ENCODE measurements at places on chromosomes 11 and 22.

DNA sequence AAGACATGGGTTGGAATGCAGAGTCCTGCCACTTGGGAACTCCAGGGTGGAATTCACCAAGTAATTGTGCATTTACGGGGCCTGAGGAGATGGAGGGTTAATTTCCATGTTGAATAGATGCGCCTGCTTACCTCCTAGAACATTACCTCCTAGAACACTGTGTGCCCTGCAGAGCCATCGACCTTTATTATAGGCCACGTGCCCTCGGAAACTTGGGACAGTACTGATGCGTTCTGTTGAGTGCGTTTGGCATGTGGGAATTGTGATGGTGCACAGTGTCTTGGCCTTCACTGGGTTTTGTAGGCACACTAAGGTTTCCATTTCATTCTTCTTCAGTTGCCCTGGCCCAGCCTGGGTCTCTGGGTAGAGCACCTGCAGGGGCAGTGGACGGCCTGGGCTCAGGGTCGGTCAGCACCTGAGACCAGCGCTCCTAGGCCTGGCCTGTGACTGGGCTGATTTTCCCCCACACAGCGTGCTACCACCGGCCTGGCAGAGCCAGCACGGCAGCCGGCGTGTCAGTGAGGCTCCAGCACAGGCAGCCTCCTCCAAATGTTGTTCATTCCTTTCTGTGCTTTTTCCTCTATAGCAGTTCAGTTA, 12.7 kb downstream of the TRMU start:
- DNase-seq = no peak

- DNase-seq = peak; percentile 76
Observed at GRCh38 chr11:33476945-33477606, 219.9 kb downstream of the HIPK3 start.

GRCh38 chr22:30436196-30436595, 10.6 kb downstream of the MTFP1 start:
- no peak for DNase-seq

DNA sequence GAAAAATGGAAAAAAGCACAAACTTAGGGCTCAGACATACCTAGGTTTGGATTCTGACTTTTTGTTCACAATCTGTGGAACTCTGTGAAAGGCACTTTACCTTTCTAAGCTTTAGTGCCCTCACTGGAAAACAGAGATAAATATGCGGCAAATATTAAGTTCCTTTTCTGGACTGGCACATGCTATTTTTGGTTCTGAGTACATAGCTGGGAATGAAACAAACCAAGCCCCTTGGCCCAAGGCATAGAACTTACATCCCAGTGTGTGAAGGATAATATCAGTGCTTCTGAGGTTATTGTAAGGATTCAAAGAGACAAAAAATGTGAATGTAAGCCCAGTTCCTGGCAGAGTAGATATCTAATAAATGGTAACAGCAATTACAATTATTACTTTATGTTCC, 227.5 kb downstream of the ADAMTS15 start:
- DNase-seq = no peak

GRCh38 chr22:36991206-36991605, 28.0 kb downstream of the TST start:
- no peak for DNase-seq

DNA sequence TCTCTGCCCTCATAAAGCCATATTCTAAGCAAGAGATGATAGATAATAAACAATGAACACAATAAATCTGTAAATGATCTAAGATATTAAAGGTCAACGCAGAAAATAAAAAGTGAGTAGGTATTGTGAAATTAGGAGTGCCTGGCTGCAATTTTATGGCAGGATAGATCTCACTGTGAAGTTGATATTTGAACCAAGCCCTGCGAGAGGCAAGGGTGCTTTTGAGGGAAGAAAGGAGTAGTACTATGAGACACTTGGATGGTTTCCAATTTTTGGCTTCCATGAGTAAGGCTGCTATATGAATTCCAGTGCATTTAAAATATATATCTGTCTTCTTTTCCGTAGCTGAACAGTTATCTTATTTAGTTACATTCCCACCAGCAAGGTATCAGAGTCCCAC, 720.0 kb upstream of the CNTN5 start:
- peak; percentile 0 for DNase-seq

GRCh38 chr11:18608376-18608775, 8.8 kb downstream of the MISFA start:
- DNase-seq = peak; percentile 78

DNA sequence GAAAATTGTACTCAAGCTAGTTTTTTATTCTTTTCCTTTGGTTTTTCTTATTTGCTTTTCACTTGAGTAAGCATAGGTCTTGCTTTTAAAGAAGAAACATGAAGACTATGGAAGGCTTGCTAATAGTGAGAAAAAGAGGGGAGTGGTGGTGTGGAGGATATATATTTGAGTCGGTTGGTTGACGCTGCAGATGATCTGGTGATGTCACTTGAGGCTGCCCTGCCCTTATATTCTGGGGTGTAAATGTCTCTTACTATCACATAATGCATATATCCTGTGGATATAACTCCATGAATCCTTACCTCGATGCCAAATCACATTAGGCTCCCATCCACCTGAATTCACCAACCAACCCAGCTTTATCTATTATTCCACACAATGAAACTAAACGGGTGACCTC, 2.9 kb downstream of the GRIA4 start:
- DNase-seq = no peak

GRCh38 chr22:46373159-46373558, 37.6 kb downstream of the TRMU start:
- DNase-seq = no peak

DNA sequence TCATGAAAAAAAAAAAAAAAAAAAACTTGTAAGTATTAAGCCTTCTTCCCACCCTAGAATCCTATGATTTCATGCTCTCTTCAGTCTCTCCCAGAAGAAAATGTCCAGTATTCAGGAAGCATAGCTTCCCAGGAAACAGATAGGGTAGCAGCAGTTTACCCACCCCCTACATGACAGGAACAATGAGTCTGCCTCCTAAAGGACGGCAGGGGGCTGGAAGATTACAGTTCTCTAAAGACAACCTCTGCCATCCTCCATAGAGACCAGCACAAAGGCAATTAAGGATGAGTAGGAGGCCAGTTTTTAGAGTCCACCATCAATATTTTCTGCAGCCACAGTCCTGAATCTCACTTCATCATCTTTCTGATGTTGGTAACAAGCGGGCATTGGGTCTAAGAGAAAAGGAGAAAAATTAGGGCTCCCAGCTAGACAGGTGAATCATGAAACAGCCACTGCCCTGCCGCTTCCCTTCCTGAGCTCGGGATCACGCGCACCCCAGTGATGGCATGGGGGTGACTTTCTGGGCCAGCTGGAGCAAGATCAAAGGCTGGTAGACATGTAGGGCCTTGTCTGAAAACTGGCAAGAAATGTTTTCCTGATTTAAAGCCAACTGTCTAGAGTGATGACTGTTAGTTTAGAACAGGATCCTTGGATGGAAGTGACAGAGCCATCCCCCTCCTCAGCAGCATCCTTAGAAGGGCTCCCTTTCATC, 322.8 kb downstream of the LARGE1 start:
- no peak for DNase-seq

DNA sequence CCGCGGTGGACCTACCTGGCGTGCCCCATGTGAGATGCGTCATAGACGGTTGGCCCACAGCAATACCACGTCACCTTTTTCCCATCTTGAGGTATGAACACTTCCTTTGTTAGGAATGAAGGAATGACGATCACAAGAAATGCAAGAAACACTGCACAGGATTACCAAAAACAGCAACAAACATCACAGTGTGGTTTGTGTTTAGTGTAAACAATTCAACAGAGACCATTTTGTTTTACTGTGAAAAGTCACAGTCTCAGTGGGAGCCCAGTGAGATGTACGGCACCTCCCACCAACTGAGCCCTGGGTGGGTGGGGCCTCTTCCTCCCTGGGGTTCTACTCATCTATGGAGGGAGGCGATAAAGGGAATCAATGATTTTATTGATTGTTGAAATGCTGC, 16.3 kb downstream of the CARS1 start:
- DNase-seq = no peak

DNA sequence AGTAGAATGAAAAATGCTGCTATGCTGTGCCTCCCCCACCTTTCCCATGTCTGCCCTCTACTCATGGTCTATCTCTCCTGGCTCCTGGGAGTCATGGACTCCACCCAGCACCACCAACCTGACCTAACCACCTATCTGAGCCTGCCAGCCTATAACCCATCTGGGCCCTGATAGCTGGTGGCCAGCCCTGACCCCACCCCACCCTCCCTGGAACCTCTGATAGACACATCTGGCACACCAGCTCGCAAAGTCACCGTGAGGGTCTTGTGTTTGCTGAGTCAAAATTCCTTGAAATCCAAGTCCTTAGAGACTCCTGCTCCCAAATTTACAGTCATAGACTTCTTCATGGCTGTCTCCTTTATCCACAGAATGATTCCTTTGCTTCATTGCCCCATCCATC, 14.9 kb upstream of the HBE1 start:
- no peak for DNase-seq

DNA sequence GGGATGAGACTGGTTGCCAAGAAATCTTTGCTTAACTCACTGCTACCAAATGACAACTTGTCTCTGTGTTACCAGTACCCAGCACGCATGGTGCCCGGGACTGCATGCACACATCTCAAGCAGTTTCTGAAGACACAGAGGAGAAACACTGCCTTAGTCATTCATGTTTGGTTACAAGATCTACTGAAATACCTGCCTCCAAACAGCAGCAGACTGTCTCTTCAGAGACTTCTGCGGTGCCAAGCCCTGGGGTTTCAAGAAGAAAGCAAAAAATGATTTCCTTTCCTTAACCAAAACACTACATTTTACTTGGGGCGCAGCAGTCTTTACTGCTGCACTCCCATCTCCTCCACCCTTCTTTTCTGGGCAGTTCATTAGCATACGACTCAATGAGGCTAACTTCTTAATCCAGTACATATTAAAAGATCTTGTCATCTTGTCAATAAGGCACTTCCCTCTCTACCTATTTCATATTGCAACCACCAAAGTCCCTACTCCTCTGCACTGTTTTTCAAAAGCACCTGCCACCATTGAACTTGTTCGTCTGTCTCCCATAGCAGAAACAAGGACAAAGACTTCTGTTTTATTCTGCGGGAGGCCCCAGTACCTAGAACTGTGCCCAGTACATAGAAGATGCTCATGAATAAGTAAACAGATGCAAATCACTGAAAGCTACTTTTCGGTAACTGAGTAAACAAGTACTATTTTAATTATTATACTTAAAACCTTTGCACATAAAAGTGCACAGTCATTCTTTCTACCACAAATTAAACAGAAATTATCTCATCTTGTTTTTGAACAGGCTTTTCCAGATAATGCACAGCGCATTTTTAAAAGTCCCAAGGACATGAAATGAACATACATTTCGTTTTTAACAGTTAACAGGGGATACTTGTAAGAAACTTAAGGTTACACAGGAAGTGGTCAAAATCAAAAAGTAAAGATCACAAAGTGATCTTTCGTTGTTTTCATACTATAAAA, 4.0 kb downstream of the NAP1L4 start:
- peak; percentile 36 for DNase-seq

DNA sequence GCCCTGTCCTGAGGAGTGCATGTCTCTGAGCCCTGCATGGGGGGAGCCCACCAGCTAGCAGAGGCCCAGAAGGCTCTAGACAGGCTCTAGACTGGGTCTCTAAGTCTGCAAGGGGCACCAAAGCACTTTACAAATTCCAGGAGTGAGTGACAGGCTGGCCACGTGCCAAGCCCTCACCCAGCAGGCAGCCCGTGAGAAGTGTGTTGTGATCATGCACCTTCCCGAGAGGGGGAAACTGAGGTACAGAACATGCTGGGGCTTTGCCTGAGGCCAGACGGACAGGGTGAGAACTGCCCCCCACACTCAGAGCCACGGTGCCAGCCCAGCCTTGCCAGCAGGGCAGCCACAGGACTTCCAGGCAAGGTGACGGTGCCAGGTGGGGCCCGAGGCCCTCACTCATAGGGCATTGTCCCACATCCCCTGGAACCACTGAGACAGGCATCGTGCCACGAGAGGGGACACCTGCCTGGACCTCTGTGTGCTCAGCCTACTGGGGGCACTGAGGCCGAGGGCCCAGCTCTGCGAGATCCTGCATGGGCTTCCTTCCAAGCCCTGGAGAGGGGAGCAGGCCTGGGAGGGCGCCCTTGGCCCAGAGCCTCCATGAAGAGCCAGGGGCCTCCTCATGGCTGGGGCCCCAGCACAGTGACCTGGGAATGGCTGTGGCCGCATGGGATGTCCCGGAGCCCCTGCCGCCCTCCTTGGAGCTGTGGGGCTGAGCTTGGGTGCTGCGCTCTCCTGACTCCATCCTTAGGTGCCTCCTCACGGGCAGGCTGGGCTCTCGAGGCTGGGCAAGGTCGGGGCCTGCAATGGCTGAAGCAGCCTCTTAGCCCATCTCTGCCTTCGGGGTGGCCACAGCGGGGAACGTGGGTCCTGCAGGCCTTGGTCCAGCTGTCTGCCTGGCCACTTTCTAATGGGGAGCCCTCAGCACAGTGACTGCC, 121.5 kb downstream of the KCNQ1OT1 start:
- no peak for DNase-seq

DNA sequence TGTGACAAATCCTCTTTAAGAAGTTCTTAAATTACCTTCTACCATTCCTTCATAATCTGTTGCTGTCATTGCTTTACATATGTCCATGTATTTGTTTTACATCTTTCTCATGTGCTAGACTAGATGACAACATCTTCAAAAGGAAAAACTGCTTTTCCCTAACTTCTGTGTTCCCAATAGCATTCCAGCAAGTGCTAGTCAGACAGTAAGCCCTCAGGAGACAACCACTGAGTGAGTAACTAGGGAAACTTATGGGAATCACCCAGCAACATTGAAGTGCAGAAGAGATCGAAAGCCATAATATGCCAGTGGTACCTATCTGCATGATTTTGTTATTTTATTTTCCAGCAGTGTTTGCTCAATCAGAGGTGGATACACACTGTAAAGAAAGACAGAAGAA, 889.7 kb upstream of the API5 start:
- DNase-seq = no peak

DNA sequence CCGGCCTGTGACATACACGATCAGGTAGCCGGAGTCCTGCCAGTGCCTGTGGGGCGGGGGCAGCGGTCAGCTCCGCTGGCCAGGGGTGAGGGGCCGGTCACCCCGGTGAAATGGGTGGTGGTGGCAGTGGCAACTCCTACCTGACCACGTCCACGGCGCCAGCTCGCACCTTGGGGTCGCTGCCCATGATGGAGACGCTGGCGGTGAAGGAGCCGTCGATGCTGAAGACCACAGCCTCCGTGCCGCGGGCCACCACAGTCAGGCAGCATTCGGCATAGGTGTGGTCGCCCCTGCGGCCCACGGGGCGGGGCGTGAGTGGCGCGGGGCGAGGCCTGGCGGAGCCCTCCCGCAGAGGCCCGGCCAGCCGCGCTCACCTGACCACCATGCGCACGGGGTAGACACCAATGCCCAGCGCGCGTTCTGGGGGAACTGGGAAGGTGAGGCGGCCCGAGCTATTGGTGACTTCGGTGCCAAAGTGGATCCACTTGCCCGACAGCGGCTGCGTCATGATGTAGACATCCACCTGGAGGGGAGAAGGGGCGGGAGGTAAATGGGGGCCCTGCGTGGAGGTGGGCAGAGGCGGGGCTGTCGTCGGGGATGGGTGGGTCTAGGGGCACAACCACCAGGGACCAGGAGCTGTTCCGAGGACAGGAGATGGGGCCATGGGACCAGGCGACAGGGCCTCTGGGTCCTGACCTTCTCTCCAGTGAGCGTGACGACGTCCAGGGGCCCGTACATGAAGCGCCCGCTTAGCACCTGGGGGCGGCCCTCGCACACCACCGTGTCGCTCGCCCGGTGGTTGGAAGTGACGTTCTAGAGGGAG, 10.9 kb downstream of the AIP start:
- DNase-seq = no peak
